ENCODE measurements at places on chromosomes 3 and 15.

- no peak for DNase-seq
Measured at GRCh38 chr15:94360251-94360685, 128.9 kb downstream of the MCTP2 start.

DNA sequence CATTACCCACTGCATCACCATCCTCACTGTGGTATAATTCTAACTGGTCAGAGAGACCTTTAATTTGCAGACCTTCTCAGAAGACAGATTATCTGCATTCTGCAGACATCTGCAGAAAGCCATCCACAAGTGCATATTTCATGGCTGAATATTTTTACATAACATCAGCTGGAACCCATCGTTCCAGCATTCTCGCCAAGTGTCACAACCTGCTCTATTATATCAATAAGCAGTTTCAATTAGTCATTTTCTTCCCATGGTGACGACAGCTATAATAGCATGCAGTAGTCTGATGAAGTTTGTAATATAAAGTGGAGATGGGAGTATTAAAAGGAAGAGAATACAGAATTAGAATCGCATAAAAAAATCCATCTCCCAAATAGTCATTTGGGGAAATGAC, 334.7 kb downstream of the FHIT start:
- peak; percentile 2 for DNase-seq

- DNase-seq = no peak
Measured at GRCh38 chr3:8619548-8619947, 25.1 kb downstream of the SSUH2 start.

DNA sequence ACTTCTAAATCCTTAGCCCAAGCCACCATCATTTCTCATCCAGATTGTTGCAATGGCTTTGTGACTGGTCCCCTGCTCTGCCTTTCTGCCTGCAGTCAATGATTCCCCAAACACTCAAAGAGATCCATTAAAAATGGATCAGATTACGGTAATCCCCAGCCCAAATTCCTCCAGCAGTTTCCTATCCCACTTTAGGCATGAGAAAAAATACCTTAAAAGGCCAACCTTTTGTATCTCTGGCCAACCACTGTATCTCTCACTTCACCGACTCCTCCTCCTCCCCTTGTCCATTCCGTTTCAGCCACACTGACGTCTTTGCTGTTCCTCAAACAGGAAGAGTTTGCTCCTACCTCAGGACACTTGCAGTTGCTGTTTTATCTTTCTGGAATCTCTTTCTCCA, 20.9 kb upstream of the IL1RAP start:
- no peak for DNase-seq

- DNase-seq = no peak
Measured at GRCh38 chr3:106446271-106446670, 577.5 kb upstream of the CBLB start.

GRCh38 chr3:18558507-18558906, 133.4 kb upstream of the SATB1 start:
- no peak for DNase-seq

GRCh38 chr3:3875491-3875890, 76.3 kb downstream of the LRRN1 start:
- no peak for DNase-seq

DNA sequence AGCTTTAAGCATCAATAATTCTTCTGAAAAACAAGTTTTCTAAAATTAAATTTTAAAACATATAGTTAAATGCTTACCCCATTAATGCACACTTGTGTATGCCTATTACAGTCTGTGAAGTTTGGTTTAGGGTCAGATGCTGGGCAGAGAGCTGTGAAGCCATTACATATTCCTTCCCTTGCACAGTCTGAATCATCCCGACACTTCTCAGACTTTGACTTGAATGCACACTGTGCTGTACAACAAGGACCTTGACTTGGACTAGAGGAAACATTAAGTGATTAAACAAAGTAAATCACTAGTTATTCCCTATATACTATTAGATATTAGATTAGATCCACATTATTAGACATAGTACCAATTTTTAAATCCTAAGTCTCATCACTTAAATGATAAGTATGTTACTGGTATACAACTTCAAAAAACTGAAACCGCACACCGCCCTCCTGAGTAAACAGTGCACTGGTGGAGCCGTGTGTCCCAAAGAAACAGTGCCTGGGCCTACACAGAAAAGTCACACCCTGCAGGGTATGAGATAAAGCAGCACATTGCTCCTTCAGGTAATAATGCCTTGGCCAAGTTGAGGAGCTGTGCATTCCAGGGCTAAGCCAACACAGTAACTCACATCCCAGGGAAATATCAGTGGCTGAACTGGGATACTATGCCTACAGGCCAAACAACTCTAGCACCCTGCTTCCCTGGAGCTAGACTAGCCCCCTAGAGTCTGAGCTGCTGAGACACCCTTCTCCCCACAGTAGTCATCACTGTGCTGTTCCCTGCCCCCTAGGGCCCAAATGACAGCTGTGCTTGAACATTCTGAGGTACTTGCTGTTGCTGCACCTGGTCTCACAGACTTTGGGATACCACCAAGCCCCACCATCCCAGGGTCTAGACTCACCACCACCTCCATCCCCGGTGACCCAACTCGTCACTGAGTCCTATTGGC, 137.5 kb downstream of the ADAM10 start:
- DNase-seq = no peak

GRCh38 chr15:40693904-40694687, 878 bp upstream of the RAD51 start:
- no peak for DNase-seq

DNA sequence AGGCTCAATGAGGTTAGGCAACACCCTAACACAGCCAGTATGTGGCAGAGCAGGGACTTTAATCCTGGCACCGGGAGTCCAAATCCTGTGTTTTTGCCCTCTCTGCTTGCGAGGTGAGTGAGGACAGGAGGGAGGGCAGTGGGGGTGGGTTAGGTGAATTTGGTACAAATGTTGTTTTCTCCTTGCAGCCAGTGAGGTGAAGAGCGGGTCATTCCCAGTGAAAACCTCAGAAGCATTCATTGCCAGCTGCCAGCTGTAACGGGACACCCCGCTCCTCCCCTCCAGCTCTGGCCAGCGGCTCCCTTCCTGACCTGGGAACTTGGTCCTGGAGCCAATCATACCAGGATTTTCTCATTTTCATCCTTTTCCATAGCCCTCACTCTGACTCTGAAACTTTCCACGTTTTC, 45.7 kb upstream of the RAB6B start:
- no peak for DNase-seq

DNA sequence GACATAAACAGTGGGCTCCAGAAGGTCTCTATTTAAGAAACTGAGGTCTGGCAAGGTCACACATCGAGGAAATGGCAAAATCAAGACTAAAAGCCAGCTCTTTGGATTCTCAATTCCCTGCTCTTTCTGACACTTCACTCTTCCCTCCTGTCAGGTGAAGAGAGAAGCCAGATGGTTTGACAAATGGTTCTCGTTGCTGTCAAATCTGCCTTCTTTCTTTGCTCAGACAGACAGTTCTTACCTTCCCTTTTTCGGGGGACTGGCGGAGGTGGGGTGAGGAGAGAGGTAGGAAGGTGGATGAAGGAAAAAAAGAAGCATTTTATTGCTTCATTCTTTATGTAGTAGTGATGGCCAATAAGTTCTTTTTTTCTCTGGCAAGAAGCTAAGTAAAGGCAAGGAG, 133.4 kb downstream of the LPP start:
- DNase-seq = no peak

All from skeletal muscle cell (primary cell).